ENCODE measurements at places on chromosomes 11 and 22. TPM values are rescaled to one million over a fixed set of nuclear protein-coding genes. Genes with fewer than 3 reads are reported as not detected.

Gene TAF10
- 20.1 TPM for total RNA-seq

Gene SPECC1L
- 28.9 TPM for total RNA-seq

Gene HEPHL1
- total RNA-seq = not detected

Gene APOA1
- not detected for total RNA-seq

Gene LAYN
- 1.8 TPM for total RNA-seq

Gene CDKN1C
- 3.2 TPM for total RNA-seq

Gene NCF4
- total RNA-seq = not detected

Gene CCDC116
- 0.15 TPM for total RNA-seq

Gene B4GAT1
- 36.5 TPM for total RNA-seq

Gene CST6
- total RNA-seq = not detected

Gene ANO1
- 0.15 TPM for total RNA-seq

Gene ANO3
- not detected for total RNA-seq

Gene NXPE1
- not detected for total RNA-seq

Gene CCDC86
- total RNA-seq = 10.9 TPM

Gene SMTNL1
- total RNA-seq = not detected

All from epithelial cell of umbilical artery (primary cell).